ENCODE measurements at places on chromosomes 16 and 17.

DNA sequence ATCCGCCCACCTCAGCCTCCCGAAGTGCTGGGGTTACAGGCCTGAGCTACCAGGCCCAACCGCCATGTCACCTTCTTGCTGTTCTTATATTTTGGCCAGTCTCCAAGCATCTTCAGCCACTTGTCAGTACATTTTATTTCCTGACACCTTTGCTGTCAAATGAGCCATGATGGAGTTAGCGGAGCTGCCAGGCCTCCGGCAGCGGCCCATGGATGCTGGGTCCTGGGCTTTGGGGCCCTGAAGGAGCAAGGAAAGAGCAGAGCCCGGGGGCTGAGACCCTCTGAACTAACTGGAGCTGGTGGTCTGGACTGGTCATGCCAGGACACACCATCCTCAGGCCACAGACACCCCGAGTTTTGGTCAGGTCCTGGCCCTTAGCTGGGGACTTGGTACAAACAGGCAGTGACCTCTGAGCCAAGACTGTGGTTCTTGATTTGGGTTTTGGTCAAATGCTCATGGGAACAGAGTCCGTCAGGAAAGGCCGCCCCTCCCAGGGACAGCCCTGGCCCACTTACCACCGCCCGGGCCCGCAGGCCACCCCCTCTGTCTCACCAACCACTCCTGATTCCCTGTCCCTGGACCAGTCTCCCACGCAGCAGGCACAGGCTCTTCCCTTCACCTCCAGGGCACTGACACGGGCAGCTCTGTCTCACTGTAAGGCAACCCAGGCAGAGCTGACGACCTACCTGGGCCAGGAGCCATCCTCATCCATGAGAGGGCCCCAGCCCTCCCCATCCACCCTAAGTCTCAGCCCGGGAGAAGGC lies 42.0 kb downstream of the TNFRSF13B start:
- DNase-seq = no peak

- DNase-seq = no peak
Observed at GRCh38 chr16:56841659-56842058, 23.3 kb upstream of the SLC12A3 start.

GRCh38 chr16:29816694-29817441 lies 916 bp downstream of the PAGR1 start:
- DNase-seq = peak; percentile 47

- DNase-seq = no peak
Observed at GRCh38 chr16:2767891-2768290, 9.2 kb downstream of the ELOB start.

DNA sequence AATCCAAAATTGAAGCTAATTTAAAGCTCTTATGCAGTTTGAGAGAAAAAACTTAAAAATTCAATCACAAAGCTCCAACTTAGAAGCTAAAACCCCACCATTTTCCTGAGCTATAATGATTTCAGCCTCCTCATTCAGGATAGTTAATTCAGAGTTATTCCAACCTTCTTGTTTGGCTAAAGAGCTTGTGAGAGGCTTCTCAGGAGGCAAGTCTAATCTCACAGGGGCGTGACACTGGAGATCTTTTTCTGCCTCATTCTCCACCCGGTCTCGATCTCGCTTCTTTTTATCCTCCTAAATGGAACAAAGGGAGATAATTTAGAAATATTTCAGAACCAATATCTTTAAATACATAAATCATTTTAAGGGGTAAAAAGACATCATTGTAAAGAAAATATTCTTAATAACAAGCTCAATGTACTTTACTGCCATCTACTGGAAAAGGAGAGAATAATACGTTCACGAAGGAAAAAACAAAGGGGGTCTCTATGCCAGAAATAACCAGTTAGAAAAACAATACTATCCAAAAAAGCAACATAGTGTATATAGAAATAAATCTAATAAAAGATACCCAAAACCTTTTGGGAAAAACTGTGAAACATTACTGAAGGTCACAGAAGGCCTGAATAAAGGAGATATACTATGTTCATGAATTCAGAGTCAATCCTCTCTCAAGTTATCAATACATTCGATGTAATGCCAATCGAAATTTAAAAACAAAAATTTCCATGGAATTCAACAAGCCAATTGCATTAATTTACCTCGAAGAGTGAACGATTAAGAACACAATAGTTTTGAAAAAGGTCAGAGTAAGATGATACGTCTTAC lies 13.9 kb downstream of the BRD7 start:
- no peak for DNase-seq

DNA sequence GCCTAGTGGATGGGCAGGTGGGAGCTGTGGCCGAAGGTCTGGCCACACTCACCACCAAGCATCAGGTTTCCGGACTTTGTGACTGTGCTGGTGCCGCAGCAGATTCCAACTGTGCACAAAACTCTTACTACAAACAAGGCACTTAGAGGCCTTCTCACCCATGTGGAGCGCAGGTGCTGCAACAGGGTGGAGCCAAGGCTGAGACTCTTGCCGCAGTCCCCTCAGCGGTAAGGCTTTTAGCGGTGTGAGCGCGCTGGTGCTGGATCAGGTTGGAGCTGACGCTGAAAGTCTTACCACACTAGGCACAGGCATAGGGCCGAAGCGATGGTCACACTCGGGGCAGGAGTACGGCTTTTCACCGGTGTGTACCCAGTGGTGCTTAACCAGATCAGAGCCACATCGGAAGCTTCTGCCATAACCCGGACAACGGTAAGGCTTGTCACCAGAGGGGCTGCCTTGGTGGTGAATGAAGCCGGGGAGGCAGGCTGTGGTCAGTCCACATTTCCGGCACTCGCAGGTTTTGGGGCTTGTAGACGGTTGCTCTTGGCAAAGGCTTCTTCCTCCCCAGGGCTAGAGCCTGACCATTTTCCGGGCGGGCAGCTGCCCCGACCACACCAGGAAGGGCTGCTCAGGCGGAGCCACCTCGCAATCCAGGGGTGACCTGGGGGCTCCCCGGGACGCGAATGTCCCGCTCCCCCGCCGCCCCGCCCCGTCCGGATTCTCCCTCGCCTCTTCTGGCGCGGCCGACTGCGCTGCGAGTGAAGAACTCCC lies 1.0 kb upstream of the ARMC5 start:
- DNase-seq = no peak

GRCh38 chr16:29925105-29925756 lies 795 bp downstream of the KCTD13 start:
- no peak for DNase-seq

DNA sequence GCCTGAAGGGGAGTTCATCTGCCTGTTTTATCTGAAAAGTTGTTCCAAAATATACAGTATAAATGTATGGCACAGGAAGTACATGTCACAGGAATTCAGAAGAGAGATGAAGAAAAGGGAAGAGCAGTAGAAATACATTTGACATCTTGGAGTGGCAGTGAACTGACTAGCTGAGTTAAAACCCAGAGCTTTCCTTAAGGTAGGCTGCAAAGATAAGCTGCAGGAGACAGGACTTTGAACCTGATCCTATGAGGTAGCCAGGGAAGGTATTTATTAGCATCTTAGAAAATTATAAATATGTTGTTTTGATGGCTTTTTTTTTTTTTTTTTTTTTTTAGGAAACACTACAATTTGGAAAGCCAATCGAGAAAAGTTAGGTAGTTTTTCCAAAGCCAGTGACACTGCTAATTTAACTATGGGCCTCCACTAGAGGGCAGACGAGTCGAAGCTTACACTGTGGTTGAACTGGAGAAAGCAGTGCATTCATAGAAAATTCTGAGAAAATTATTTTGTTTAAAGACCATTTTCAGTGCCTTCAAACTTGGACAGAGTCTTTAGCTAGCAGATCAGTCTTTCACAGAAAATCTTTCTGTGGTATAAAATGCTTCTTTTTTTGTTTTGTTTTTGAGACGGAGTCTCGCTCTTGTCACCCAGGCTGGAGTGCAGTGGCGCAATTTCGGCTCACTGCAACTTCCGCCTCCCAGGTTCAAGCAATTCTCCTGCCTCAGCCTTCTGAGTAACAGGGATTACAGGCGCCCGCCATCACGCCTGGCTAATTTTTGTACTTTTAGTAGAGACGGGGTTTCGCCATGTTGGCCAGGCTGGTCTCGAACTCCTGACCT lies 122.3 kb downstream of the SSH2 start:
- DNase-seq = peak; percentile 70

GRCh38 chr16:58038219-58038641 lies 12.7 kb downstream of the MMP15 start:
- no peak for DNase-seq

- no peak for DNase-seq
Observed at GRCh38 chr16:79286646-79287423, 313.7 kb downstream of the MAF start.

GRCh38 chr17:32946375-32947135 lies 18.6 kb downstream of the TMEM98 start:
- no peak for DNase-seq

- no peak for DNase-seq
Observed at GRCh38 chr16:86626966-86627365, 48.6 kb downstream of the FOXL1 start.
